ENCODE measurements at places on chromosomes 7 and 10. TPM values are rescaled to one million over a fixed set of nuclear protein-coding genes. Genes with fewer than 3 reads are reported as not detected.

The AOC1 gene
- 0.59 TPM for total RNA-seq

GRCh38 chr7:73437621-73438416 lies 4.2 kb downstream of the FZD9 start:
- no peak for DNase-seq

The SPDYE2 gene
- not detected for total RNA-seq

The ELMO1 gene
- 37.9 TPM for total RNA-seq

GRCh38 chr10:132392811-132393694 lies 3.9 kb upstream of the PWWP2B start:
- no peak for DNase-seq

GRCh38 chr7:44541-44896 lies 147.9 kb upstream of the FAM20C start:
- DNase-seq: no peak

- DNase-seq: no peak
These were observed 380.5 kb downstream of the SFMBT2 start for GRCh38 chr10:7030134-7030855.

DNA sequence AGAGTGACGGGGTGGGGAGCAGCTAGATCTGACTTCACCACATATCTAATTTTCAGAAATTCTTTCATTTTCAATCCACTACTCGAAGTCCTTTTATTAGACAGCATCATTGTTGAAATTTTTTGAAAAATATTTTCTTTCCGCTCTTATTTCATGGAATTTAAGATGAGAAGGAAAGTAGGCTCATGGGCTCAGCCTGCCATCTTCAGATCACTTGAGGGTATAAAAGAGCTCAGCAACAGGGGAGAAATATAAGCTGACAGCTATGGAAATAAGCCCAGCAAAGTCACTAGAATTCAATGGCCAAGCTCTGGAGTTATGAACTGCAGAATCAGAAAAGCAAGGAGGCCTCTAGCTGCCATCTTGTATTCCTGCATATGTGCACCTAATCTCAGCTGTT lies 389.1 kb downstream of the XPNPEP1 start:
- DNase-seq: no peak
